ENCODE measurements at places on chromosomes 2 and 18.

DNA sequence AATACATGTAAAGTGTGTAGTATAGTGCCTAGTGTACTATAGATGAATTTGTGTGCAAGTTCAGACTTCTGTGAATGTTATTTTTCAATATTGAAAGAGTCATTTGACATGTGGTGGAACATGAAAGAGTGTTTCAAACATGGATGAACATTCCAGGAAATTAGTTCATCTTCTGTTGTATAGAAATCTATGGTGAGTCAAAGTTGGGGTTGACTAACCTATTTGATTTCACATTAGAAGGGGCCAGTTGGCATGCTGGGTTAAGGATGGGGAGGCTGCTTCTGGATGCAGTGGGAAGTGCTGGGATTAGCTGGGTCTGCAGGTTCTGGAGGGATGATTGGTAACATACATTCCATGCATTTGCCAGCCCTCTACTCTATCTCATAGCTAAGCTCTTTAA lies 50.6 kb downstream of the LYPD6B start:
- DNase-seq: no peak

- no peak for DNase-seq
Observed at GRCh38 chr2:2797797-2798196, 466.7 kb upstream of the MYT1L start.

- DNase-seq: no peak
Observed at GRCh38 chr2:7824211-7824610, 857.6 kb upstream of the ID2 start.

DNA sequence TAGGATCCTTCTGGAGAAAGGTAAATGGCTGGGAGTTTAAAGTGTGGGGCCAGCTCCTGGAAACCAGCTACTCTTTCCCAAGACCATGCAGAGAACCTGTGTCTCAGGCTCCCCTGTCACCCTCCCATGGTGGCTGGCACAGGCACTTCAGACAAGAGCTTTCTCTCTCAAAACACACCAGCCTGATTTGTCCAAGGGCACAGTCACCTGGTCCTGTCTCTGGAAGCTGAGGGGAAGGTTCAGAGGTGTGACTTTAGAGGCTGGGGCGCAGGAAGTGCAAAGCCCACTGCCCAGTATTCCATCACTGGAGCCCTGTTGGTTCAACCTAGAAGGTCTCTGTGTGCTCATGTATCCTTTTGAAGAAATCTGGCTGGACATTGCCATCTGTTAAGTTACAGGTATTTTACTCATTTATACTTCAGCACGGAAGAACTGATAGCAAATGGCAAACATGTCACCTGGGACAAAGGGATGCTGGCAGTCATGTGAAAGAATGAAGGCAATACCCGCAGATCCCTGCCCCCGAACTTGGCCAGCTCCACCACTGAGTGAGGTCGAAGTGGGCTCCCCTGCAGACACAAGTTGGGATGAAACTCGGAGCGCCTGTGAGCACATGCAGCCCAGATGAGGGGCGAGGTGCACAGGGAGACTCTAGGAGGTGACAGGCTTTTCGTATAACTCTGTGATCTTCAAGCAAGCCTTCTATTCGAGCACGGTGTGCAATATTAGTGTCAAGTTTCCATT lies 96.9 kb upstream of the MGAT4A start:
- DNase-seq: no peak

DNA sequence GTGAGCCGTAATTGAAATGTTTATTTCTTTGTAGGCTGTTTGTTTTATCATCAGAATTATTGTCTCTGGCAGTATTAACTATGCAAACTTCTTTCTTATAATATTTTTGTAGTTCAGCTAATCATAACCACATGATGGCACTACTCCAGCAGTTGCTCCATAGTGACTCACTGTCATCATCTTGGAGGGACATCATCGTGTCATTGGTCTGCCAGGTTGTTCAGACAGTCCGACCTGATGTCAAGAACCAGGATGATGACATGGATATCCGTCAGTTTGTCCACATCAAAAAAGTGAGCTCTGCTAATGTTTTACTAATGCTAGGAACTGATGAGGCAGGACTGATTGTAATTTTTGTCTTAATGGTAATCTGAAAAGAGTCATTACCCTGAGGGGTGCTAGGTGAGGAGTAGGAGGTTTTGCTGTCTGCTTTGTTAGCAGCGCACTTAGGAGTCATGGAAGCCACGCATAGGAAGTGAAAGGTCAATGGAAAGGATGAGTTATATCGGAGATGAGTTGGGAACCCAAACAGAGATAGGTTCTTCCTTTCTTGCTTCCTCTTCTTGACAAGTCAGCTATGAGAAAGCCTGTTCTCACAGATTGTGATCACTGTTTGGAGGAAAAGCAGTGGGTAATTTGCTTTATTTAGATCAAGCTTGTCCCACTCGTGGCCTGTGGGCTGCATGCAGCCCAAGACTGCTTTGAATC lies 49.2 kb downstream of the PIKFYVE start:
- DNase-seq: peak; percentile 5

- no peak for DNase-seq
Observed at GRCh38 chr2:66957677-66958076, 439.5 kb upstream of the ETAA1 start.

GRCh38 chr2:222989431-222989830 lies 62.6 kb upstream of the KCNE4 start:
- DNase-seq: peak; percentile 23

DNA sequence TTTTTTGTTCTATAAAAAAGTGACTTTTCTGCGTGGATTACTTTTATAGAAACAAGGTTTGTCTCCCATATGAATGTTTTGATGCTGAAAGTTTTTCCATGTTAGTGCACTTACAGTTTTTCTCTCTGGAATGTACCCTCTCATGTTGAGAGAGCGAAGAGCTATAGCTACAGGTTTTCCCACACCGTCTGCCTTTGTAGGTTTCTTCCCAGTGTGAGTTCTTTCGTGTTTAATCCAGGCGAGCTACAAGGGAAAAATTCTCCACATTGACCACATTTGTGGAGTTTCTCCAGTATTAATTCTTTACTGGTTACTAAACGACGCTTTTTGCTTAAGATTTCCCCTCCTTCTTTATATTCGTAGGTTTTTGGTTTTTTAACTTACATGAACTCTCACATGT lies 85.1 kb downstream of the ACSL3 start:
- no peak for DNase-seq

- DNase-seq: no peak
Observed at GRCh38 chr2:71277147-71277475, 50.2 kb upstream of the PAIP2B start.

DNA sequence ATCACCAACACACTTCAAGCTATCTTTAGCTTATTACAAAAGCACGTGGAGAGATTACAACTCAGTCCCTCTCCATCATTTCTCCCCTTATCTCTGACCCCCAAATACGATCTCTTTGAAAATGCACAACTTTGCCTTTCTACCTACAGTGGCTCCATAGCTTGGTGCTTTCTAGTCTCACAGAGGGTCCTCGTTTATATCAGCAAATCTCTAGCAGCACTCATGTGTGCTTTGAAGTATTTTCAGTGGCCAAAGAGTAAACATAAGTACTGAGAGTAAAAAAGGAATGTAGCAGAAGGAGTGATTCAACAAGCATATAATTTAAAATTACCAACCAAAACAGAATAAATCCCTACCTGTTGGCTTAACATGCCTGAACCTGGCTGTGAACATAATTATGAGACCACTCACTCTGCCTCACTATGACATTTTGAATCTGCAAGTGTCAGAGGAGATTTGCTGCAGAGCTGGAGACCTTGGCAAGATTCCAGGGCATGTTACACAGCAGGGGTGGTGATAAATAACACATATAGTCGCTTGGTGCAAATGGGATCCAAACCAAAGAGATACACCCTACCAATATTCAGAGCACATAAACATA lies 54.6 kb downstream of the LAMA3 start:
- DNase-seq: no peak

DNA sequence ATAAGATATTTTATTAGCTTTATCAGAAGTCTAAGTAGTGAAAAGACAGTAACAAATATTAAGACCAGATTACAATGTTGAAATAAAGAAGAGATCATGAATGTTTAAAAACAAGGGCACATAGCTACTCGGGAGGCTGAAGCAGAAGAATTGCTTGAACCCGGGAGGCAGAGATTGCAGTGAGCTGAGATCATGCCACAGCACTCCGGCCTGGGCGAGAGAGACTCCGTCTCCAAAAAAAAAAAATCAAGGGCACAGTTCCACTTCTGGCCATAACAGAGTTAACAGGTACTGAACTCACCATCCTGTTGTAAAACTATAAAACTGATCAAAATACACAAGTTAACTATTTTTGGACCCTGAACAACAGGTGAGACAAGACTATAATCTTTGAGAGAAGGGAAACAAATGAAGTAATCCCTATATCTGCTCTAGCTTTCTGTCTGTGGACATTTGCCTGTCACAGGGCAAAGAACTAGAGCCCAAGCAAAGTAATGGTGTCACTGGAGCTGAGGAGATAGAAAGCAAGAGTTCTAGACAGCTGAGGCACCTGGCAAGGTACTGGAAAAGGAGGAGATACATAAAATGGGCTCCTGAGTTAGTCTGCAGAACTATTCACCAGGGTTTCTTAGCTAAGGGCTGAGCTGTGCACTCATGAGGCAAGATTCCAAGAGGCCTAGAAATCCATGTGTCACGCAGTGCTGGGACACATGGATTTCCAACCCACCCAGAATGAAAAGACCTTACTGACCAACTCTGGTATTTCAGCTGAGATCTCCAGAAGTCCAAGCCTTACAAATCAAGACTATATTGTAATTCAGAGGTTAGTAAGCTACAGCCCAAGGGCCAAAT lies 15.2 kb downstream of the MMADHC start:
- DNase-seq: no peak

All from renal cortical epithelial cell (primary cell).